ENCODE measurements at places on chromosomes 3 and 15.

DNA sequence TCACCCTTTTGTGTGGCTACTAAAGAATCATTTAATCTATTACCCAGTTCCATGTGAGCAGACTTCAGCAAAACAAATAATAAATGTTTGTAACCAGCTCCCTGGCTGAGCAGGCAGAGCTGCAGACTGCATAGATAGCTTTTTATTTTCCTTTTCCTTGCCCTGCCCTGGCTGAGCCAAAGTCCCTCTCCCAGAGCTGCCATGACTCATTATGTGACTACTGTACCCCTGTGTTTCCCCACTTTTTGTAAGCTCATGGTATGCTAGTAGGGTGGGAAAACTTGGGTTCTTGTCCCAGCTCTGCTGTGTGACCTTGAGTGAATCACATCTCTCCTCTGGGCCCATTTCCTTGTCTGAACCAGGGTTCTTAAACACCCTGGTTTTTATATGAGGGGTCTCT lies 127.5 kb downstream of the CLSTN2 start:
- no peak for DNase-seq

DNA sequence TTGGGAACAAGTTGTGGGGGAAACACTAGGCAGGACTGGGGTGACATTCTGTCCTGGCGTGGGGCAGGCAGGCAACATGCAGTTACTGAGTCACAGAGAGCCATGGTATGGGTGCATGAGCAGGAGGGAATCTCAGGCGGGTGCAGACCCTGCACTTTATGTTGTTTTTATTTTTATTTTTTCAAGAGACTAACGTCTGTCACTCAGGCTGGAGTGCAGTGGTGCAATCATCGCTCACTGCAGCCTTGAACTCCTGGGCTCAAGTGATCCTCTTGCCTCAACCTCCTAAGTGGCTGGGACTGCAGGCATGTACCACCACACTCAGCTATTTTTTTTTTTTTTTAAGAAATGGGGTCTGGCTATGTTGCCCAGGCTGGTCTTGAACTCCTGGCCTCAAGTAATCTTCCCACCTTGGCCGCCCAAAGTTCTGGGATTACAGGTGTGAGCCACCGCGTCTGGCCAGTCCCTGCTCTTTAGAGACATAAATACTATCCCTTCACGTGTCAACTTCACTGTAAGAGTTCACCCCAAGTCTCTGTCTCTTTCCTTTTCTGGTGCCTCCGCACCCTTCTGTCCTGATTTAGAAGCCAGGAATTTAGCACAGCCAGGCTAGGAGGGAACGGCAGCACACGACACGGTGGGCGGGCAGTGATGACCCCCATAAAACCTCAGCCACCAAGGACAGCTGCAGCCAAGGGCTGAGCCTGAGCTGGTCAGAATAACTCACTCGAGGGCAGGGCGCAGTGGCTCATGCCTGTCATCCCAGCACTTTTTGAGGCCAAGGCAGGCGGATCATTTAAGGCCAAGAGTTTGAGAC lies 72.8 kb upstream of the IQSEC1 start:
- no peak for DNase-seq

GRCh38 chr3:180332608-180333007 lies 269.4 kb upstream of the TTC14 start:
- DNase-seq = no peak

DNA sequence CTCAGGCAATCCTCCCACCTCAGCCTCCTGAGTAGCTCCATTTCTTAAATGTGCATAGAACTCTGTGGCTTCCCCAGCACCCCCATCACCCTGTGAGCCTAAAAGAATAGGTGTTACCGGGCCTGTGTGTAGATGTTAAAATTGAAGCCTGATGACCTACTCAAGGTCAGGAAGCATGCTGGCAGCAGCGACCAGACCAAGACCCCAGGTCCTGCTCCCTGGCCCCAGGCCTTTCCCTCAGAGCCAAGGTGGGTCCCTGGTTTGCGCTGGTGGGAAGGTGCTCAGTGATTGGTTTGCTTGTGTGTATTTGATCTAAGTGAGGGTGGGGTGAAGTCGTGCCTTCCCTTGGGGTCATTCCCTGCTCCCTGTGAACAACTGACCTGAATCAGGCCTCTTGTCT lies 18.4 kb upstream of the CRABP1 start:
- no peak for DNase-seq

DNA sequence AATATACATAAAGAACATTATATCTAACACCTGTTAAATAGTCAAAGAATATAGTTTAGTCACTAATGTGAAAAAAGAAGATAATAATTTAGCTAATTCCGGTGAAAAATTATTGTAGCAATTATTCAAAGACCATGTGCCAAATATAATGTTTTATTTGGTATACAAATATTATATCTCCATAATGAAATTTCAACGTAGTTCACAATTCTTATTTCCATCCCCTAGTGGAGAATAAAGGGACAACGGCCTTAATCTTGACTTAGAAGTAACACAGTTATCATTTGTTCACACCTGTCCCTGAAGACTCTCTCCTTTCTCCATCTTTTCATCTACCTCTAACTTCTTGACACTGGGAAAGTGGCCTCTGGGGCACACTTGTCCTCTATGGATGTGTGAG lies 213.4 kb downstream of the ERC2 start:
- no peak for DNase-seq
